Bronchial epithelial cell (primary cell): ENCODE measurements at places on chromosomes 1 and 21. TPM values are rescaled to one million over a fixed set of nuclear protein-coding genes. Genes with fewer than 3 reads are reported as not detected.

GRCh38 chr1:203124546-203125317, 2.8 kb upstream of the ADORA1 start:
- peak; percentile 60 for DNase-seq

- DNase-seq, result no peak
Measured at GRCh38 chr1:160807738-160808137, 11.8 kb downstream of the LY9 start.

DNA sequence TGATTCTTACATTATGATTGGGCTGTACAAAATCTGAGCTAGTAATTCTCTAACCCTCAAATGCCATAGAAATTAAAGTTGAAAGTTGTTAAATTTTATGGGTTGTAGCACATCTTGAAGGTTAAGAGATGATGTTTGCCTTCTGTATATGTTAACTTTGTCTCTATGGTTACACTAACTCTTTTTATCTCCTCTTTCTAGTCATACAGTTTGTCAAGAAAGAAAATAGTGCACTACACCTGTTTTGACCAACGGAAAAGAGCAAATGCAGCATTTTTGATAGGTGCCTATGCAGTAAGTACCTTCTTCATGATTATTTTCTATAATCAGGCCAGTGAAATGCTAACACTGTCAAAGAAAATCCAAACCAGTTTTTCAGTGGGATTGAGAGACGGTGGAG, 38.2 kb downstream of the CDC14A start:
- no peak for DNase-seq

GRCh38 chr1:110672001-110672752, 2.6 kb downstream of the KCNA3 start:
- DNase-seq, result no peak

The ARHGAP29 gene
- 7.9 and 18.3 TPM in 2 replicates for total RNA-seq

The CLCA1 gene
- total RNA-seq, result 0.26 TPM in 1 of 2 replicates, not detected in the other

The CLCA2 gene
- total RNA-seq, result 15.3 and 84.4 TPM in 2 replicates

The GNG5 gene
- 8.4 and 14.5 TPM in 2 replicates for total RNA-seq

The SPRR4 gene
- not detected in 2 replicates for total RNA-seq

The LYPD8 gene
- not detected in 2 replicates for total RNA-seq

The TEX35 gene
- not detected in 2 replicates for total RNA-seq
